T-helper 1 cell treated with Interleukin-12 subunit alpha and Interleukin-12 subunit beta and Interleukin-4 antibody, amounts not matched to agents 30 ng/mL and 1 ng/mL, for 36 hours (primary cell): ENCODE measurements at places on chromosomes 3 and 15. TPM values are rescaled to one million over a fixed set of nuclear protein-coding genes. Genes with fewer than 3 reads are reported as not detected.

CPNE9 gene
- 0.22 and 0.59 TPM in 2 replicates for total RNA-seq

CCNB2 gene
- total RNA-seq: 52.8 and 52.9 TPM in 2 replicates

LCTL gene
- total RNA-seq: not detected in 2 replicates

PRR20G gene
- total RNA-seq: not detected in 2 replicates

CACNA2D2 gene
- 1.7 and 1.8 TPM in 2 replicates for total RNA-seq

SERINC4 gene
- 0.17 and 0.41 TPM in 2 replicates for total RNA-seq

CEMIP gene
- total RNA-seq: 0.12 TPM in 1 of 2 replicates, not detected in the other

SEC11A gene
- total RNA-seq: 104 and 108 TPM in 2 replicates

SLC28A2 gene
- total RNA-seq: not detected in 2 replicates
